Activated T-cell treated with anti-CD3 and anti-CD28 coated beads, Interleukin-2, amount 50 U/mL, for 24 hours (primary cell): ENCODE measurements at places on chromosomes 3 and 15.
A peak's percentile ranks its signal among the peaks of the same experiment; 100 is the strongest.

DNA sequence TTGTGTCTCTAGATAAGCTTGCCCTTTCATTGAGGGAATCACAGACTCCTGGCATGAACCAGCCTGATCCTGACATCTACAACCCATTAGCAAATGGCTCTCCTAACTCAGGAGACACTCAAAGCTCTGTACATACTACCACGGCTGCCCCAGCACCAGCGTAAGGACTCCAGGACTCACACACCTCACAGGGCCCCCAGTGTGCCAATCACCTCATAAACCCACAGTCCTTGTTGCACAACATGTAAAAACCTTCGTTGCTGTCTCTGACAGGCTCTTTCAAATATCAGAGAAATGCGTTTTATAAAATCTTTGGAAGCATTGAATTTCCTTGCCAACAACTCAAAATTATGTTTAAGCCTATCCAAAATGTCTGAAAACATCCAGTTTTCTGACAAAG is 7.3 kb downstream of the FYCO1 start:
- no peak for DNase-seq

DNA sequence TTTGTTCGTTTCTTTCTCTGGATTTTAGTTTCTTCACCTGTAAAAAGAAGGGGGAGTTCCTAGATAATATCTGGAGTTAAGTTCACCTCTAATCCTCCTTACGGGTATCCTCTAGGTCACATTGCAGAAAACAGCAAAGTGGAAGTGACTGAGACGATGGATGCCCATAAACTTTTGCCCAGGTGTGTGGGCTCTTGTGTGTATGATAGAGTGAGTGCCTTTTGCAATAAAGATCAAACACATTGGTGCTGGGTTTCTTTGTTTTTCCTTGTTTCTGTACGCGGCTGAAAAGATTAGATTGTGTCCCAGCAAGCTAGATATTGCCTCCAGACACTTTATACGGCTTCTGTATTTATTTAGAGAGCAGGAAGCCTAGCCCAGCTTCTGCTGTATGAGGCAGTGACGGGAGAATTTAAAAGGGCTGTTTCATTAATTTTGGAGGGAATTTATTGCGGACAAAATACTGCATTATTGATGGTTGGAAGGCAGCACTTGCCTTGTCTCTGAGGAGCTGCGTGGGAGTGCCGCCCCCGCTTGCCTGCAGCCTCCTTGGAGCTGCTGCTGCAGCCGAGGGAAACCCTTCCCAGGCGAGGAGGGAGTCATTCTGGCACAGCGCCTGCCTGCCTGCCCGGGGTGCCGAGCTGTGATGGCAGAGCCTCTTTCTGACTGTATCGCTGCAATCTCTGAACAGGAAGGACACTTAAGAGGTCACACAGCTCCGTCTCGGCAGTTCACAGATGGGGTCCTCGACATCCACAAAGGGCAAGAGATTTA is 38.5 kb downstream of the PYDC2 start:
- no peak for DNase-seq

- no peak for DNase-seq
These were observed 122.9 kb upstream of the KCNH8 start for GRCh38 chr3:19025441-19025840.

DNA sequence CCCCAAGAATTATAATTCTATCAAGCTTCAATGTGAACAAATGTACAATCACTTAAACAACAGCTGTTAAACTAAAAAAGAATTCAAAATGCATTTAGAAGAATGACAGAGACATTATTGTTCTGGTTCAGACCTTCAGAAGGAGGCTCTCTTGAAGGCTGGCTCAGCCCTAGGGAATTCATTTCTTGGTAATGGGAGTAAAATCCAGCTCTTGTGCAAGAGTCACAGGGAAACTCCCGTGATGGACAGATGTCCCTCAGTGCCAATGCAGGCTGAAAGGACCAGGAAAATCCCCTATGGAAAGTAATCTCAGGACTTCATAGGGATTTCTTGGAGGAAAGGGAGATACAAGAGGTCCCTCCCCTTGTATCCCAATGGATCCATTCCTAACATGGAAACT is 149.9 kb upstream of the STT3B start:
- no peak for DNase-seq

- no peak for DNase-seq
These were observed 206.9 kb upstream of the TRIM42 start for GRCh38 chr3:140470962-140471361.

GRCh38 chr3:156536524-156537316 is 18.2 kb downstream of the SSR3 start:
- no peak for DNase-seq

DNA sequence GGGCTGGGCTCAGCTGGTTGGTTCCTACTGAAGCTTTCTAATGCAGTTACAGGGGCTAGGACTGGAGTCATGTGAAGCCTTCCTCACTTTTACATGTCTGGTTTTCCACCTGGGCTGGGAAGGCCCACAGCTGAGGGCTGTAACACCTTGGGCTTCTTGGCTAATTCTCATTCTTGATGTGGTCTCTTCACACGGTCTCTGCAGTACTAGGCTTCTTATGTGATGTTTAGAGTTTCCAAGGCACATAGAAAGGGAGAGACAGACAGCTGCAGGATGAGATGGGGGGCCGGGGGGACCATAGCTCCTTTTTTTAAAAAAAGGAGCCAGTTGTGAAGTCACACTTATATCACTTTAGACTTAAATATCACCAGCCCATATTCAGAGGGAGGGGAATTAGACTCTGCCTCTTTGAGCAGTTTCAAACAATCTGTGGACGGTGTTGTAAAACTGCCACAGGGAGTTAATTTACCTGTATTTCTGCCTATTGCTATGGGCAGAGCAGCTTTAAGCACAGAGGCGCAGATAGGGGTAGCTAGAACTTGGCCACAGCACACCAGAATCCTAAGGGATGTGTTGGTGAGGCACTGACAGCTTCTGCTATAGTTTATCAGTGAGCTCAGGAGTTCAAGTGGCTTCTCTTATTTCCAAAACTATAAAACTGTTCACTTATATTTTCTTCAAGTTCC is 46.7 kb downstream of the NKIRAS1 start:
- DNase-seq = no peak

DNA sequence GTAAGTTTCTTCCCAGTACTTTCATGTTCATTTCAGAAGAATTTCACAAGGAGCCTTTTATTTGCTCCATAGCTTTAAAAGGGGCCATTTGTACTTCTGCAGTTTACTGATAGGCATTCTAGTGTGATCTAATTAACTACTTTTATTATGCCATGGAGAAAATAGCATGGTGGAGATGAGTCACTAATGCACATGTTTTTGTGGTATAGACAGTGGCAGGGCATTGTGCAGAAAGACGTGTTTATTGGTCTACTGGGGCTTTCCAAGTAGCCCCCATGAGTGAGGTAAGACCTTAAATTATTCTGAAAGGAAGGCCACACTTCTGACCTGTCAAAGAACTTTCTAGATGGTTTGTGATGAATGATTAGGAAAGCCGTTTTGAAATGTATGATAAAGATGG is 810.0 kb upstream of the NR2F2 start:
- DNase-seq = no peak

DNA sequence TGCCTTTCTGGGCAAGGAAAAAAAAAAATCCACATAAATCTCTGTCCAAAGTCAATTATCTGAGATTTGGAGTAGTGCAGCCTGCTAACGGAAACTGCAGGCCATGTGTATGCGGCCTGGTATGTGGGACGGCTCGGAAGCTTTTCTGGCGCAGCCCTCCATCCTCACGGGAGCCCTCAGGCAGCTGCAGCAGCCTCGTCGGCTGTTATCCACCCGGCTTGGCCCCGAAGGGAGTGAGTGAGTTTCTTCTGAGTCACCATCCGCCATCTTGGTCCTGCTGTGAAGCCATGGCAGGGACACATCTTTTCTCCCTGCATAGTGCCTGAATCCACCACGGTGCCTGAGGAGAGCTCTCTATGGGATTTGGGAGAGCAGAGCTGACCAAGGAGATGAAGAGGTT is 62.8 kb downstream of the POLR2M start:
- DNase-seq = no peak

- DNase-seq = no peak
These were observed 24.6 kb downstream of the SIDT1 start for GRCh38 chr3:113556946-113557335.

- no peak for DNase-seq
These were observed 270.6 kb upstream of the TPRG1 start for GRCh38 chr3:188901126-188901525.

DNA sequence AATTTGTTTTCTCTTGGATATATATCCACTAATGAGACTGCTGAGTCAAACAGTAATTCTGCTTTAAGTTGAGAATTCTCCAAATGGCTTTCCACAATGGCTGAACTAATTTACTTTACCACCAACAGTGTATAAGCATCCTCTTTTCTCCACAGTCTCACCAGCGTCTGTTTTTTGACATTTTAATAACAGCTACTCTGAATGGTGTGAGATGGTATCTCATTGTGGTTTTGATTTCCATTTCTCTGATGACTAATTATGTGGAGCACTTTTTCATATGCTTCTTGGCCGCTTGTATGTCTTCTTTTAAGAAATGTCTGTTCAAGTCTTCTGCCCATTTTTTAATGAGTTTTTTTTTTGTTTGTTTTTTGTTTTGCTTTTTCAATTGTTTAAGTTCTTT is 206.2 kb downstream of the CTNNB1 start:
- DNase-seq = no peak

DNA sequence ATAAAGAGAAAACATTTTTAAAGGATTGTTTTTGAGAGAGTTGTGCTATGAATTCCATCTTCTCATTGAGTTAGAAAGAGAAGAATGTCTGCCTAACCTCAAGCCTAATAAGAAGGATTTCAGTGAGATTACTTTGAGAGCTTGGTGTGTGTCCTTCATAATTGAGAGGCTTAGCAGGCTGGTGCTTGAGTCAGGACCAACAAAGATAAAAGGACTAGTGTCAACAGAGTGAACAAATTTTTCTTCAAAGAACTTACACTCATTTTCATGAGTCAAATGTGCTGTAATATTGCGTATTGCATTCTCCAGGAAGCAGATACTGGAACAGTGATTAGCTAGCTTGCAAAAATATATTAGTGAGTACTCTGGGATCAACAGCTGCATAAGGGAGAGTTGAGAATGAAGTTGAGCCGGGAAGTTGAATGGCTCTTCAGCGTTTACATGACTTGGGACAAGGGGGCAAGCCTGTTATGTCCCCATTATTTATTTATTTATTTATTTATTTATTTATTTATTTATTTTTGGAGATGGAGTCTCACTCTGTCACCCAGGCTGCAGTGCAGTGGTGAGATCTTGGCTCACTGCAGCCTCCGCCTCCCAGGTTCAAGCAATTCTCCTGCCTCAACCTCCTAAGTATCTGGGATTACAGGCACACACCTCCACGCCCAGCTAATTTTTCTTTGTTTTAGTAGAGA is 37.5 kb upstream of the SLITRK3 start:
- no peak for DNase-seq

DNA sequence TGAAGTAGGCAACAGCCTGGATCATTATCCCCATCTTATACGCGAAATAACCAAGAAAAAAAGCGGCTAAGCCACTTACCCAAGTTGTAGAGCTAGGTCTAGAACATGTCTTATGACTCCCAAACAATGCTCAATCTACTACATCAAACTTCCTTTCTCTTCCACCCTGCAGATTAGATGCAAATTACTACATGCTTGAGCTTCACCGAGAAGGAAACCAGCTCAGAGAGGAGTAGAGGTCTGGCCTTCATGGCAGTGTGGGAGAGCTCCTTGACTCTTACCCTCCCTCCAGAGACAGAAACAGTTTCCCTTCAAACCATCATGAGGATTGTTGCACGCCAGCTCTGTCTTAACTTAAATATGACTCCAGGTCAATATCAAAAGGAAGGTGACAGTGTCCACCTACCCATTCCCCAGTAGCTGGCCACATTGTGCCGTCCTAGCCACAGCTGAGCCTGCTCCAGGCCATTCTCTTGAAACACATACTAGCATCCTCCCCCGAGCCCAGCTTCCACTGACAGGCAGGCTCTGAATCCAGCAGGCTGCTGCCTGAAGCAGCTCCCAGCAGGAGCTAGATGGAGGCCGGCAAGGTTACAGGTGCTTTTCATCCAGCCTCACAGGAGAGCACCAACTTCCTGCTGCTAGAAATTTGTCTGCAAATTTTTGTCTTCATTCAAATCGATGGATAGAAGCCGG is 56.8 kb downstream of the CPN2 start:
- no peak for DNase-seq

DNA sequence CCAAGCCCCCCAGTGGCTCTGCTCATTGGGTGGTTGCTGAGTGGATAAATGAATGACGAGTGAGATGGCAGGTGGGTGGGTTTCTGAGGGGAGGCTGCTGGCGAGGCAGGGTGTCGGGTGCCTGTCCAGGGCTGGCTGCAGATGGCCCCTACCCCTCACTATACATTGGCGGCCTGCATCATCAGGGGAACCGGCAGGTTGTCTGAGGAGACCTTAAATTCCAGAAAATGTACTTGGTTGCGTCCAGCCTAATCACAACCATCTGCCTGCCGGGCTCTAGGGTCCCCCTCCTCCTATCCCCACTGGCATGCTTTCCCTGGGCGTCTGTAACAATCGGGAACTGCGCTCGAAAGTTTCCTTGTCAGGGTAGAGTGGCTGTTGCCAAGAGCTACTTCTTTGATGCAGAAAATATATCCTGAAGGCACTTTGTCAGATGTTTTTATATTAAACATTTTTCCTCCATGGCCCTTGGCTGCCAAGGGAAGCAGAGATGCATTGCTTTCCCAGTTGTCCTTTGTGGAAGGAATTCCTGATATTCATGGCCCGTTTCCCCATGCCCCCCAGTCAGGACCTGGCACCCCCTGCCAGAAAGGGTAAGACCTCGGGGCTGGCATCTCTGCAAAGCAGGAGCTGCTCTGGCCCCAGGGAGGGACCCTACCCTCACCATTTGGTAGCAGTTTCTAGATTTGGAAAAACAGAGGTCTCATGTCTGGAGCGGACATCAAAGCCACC is 22.9 kb downstream of the SMAD6 start:
- DNase-seq = no peak

DNA sequence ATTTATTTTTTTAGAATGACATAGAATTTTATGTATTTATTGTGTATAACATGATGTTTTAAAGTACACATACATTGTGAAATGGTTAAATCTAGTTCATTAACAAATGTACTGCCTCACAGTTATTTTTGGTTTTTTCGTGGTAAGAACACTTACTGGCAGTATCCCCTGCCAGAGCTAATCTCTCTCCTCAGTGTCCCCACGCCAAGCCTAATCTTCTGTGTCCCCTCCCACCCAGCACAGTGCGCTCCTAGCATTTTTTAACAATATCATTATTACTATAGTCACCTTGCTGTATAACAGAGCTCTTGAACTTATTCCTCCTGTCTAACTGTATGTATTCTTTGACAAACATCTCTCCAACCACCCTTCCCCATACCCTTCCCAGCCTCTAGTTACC is 333.2 kb downstream of the GABRB3 start:
- DNase-seq = no peak

DNA sequence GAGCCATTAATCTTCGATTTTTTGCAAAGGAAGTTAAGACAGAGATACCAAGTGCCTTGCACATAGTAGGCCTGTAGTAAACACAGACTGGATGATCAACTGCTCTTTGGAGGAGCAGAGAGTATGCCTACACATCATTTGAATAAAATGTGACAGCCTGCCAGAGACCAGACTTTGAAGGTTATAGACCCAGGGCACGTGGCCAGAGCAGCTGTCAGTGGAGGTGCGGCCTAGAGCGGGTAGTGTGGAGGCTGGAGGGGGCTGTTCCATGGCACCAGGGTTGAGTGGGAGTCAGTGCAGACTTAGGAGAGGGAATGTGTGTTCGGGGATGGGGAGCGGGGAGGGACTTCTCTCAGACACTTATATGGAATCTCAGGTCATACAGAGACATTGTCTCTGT is 80.8 kb downstream of the SMAD3 start:
- peak; percentile 30 for DNase-seq

GRCh38 chr3:145032791-145033190 is 1061.2 kb downstream of the DIPK2A start:
- DNase-seq = no peak

- no peak for DNase-seq
These were observed 389.5 kb downstream of the LRTM1 start for GRCh38 chr3:54538346-54538745.
